GM03348 (cell line): ENCODE measurements at places on chromosomes 2 and 18.

- DNase-seq: no peak
Observed at GRCh38 chr2:124584615-124585014, 559.5 kb downstream of the CNTNAP5 start.

- DNase-seq: no peak
Observed at GRCh38 chr18:9217743-9218451, 81.3 kb downstream of the ANKRD12 start.

- peak; percentile 67 for DNase-seq
Observed at GRCh38 chr2:101337877-101338276, 29.4 kb upstream of the RNF149 start.

GRCh38 chr2:38343212-38343611 lies 33.9 kb downstream of the ATL2 start:
- no peak for DNase-seq
